ENCODE measurements at places on chromosomes 16 and 17.
A peak's percentile ranks its signal among the peaks of the same experiment; 100 is the strongest.

- peak; percentile 6 for DNase-seq
Measured at GRCh38 chr17:59666235-59666634, 41.0 kb downstream of the PTRH2 start.

DNA sequence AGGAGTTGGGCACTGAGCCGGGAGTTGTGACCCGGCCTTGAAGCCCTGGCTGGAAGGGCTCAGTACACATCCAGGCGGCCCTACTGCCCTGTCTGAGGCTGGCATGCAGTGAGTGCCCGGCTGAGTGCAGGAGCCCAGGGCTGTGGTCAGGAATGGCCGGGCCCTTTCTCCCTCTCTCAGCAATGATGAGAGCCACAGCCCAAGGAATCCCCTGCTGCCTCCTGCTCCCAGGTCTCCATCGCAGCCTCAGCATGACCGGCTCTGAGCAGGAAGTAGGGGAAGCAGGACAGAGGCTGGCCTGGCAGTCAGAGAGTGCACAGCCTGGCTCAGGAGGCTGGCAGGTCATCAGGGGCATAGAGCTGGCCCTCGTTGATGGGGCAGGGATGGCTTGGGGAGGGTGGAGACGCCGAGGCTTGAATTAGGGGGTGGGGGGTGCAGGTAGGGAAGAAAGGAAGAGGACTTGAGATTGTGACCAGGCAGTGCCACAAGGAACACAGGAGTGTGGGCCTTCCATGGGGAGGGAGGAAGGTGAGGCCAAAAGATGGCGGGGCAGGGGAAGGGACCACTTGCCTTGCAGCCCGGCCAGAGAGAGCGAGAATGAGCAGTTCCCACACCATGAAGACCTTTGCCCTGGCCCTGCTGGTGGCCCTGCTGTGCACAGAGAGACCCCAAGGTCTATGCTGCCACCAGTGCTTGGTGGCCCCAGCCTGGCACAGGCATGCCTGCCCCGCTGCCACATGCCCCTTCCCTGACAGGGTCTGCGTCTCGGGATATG lies 32.1 kb upstream of the KRT17 start:
- DNase-seq, result no peak

DNA sequence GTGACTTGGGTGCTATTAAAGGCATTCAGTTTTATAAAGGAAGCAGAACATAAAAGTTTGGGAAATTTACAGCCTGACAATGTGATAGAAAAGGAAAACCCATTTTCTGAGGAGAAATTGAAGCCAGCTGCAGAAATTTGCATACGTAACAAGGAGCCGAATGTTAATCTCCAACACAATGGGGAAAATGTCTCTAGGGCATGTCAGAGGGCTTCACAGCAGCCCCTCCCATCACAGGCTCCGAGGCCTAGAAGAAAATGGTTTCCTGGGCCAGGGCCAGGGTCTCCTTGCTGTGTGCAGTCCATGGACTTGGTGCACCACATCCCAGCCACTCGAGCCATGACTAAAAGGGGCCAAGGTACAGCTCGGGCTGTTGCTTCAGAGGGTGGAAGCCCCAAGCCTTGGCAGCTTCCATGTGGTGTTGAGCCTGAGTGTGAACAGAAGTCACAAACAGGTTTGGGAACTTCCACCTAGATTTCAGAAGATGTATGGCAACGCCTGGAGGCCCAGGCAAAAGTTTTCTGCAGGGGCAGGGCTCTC lies 23.9 kb upstream of the TOM1L1 start:
- no peak for DNase-seq

DNA sequence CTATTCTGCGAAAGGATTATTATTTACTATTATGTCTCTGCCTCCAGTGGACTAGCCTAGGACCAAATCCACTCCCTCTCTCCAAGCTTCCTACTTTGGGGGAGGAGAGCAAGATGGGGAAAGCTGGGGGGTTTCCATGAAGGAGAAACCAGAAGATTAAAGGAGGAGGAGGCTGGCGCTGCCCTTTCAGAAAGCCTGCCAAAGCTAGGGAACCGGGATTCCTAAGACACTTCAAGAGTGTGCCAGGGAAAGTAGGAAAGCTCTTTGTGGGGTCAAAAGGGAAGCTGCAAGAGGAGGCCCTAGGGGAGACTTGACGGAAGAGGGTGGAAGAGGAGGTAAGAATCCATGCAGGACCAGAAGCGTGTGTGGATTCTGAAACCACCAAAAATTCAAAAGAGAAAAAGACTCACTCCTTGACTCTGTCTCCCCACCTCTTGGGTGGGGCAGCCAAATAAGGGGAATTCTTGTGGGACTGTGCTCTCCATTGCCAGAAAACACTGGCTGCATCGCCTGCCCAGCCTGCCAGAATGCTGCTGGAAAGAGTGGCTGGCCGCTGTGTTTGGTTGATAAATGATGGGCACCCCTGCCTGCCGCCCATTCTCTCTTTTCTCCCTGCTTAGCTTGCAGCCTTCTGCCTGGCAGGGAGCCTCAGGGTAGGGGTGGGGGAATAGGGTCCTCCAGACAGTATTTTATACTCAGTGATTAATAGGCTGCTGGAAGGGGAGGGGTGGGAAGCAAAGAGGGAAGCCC lies 11.8 kb upstream of the KAT7 start:
- DNase-seq, result no peak

DNA sequence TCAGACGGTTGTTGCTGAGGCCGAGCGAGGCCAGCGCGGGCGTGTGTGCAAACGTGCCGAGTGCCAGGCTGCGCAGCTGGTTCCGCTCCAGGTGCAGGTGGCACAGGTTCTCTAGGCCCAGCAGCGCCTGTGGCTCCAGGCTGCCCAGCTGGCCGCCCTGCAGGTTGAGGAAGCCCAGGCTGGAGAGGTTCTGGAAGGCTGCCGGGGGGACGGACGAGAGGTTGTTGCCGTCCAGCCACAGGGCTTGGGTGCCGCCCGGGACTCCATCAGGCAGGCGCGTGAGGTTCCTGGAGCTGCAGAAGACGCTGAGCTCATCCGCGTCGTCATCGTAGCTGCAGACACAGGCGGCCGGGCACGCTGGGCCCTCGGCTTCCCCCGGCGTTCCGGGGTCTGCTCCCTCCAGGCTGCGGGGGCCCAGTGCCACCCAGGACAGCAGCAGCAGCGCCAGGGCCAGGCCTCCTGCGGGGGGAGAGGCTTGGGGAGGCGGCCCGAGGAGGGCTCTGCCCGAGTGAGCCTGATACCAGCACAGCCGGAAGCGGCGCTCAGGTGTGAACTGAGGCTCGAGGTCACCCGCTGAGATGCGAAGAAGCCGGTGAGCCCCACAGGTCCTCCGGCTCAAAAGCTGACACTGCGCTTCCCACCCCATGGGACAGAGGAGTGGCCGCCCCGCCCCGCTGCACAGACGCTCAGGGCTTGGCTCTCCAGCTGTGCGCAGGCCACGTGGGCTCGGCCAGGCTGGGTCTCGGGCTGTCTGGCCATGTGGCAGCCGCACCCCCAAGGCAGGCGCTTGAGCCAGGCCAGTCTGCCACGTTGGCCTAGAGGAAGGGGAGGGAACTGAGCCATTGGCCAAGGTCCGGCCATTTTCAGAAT lies 1.3 kb downstream of the IGFALS start:
- DNase-seq, result no peak

- no peak for DNase-seq
Measured at GRCh38 chr17:30381340-30381659, 2.6 kb downstream of the CPD start.

- DNase-seq, result peak; percentile 28
Measured at GRCh38 chr17:62966426-62967204, 580 bp downstream of the TANC2 start.

GRCh38 chr16:1070084-1070863 lies 2.3 kb upstream of the SSTR5 start:
- DNase-seq, result no peak

DNA sequence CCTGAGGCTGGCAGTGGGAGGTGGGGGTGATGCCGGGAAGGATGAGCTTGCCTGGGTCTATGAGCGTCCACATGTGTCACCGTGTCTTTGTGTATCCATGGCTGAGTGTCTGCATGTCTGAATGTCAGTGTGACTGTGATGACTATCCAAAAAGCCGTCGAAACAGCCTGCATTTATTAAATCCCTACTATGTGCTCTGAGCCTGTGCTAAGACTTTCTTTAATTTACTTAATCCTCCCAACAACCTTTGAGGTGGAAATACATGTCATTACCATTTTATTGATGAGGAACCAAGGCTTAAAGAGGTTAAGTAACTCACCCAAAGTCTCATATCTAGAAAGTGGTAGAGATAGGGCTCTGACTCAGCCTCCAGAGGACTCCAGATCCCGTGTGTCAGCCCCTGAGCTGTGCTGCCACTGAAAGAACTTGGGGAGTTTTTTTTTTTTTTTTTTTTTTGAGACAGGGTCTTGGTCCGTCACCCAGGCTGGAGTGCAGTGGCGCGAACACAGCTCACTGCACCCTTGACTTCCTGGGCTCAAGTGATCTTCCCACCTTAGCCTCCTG lies 20.0 kb downstream of the ARHGAP23 start:
- DNase-seq, result no peak

GRCh38 chr17:30346221-30346795 lies 12.5 kb upstream of the TMIGD1 start:
- DNase-seq, result no peak

GRCh38 chr16:56767024-56767423 lies 37.1 kb downstream of the NUP93 start:
- no peak for DNase-seq

DNA sequence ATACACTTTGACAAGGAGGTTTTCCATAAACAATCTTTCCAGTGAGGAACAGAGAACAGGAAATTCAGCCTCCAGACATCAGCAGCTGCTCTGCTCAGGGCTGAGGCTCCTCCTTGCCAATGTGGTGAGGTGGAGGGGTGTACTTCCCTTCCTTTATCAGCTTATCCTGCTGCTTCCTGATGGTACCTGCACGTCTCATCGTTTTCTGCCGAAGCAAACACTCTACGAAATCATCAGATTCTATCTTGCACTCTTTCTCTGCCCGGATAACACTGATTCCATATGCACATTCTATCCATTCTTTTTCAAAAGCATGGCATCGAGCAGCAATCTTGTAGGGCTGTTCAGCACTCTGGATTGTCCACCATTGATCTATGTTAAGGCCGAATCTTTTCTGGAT lies 15.4 kb upstream of the SEZ6 start:
- no peak for DNase-seq

GRCh38 chr16:77689971-77690370 lies 32.3 kb upstream of the NUDT7 start:
- DNase-seq, result no peak

DNA sequence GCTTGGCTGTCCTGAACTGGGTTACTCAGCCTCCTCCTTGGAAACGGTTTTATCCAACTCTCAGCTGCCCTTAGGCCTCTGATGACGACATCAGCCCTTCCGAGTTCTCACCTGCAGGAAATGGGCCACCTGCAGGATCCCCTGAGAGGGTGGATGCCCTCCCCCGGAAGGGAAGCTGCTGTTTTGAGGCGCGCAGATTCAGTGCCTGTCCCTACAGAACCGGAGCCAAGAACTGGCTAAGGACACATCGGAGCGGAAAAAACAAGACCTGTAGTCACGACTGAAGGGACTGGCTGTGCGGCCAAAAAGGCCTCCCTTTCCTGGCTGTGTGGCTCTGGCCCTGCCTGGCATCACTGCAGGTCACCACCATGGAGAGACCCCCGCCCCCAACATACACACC lies 11.7 kb upstream of the C16orf95 start:
- DNase-seq, result no peak

DNA sequence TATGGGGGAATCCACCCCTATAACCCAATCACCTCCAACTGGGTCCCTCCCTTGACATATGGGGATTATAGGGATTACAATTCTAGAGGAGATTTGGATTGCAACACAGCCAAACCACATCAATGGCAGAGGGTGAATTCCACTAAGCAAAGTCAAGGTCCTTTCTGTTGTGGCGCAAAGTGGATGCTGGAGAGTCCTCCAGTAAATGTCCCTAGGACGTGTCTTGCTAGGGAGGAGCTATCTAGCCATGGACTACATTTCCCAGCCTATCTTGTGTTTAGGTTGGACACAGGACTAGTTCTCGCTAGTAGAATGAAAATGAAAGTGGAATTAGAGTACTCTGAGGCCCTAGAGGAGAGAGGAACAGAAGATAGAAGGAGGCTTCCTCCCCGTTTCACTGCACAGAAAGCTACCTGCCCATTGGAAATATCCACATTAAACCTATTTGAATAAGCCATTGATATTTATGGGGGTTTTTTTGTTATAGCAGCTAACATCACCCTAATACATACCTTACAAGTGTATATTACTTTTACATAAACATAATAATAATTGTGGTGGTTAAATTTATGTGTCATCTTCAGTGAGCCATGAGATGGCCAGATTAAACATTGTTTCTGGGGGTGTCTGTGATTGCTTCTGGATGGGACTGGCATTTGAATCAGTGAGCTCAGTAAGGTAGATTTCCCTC lies 56.7 kb upstream of the ERCC4 start:
- DNase-seq, result no peak

GRCh38 chr17:42843358-42843934 lies 934 bp upstream of the AOC2 start:
- peak; percentile 59 for DNase-seq

GRCh38 chr17:58136669-58137279 lies 11.4 kb upstream of the OR4D1 start:
- DNase-seq, result no peak

DNA sequence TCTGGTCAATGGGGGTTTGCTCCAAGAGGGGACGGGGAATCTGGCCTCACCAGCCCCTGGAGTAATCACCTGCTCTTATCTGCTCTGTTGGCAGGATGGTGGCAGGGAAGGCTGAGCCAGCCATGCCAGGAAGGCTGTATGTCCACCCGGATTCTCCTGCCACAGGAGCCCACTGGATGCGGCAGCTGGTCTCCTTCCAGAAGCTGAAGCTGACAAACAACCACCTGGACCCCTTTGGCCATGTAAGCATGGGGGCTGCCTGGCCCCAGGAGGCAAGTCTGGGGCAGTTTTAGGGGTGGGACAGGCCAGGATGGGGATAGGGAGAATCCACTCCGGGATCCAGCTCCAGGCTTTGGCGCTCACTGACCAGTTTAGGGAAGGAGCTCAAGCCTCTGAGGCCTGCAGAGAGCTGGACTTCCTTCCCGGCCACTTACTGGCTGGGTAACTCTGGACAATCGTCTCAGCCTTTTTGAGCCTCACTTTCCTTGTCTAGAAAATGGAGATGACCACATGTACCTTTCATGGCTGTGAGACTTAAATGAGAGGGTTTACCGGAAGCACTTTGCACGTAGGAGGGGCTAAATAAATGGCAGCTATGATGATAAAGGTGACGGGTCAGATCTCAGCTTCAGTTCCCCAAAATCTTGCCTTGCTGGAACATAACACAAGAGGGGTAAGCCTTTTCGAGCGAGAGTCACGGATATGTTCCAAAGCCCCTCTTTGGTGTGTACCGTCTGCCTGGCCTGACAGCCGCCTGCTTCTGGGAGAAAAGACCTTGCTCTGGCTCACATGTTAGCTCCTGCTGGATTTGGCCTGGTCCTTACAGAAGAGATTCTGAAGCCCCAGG lies 15.4 kb downstream of the TBX4 start:
- peak; percentile 42 for DNase-seq

- no peak for DNase-seq
Measured at GRCh38 chr17:55818026-55818425, 67.2 kb downstream of the PCTP start.

- no peak for DNase-seq
Measured at GRCh38 chr16:67444259-67445125, 13.6 kb downstream of the HSD11B2 start.
